ENCODE measurements at places on chromosomes 12 and 14. TPM values are rescaled to one million over a fixed set of nuclear protein-coding genes. Genes with fewer than 3 reads are reported as not detected.

LTB4R gene
- total RNA-seq = 9.6 TPM

TTC5 gene
- 10.5 TPM for total RNA-seq

- DNase-seq = peak; percentile 50
Observed at GRCh38 chr14:61997161-61997560, 234.9 kb downstream of the SNAPC1 start.

DNA sequence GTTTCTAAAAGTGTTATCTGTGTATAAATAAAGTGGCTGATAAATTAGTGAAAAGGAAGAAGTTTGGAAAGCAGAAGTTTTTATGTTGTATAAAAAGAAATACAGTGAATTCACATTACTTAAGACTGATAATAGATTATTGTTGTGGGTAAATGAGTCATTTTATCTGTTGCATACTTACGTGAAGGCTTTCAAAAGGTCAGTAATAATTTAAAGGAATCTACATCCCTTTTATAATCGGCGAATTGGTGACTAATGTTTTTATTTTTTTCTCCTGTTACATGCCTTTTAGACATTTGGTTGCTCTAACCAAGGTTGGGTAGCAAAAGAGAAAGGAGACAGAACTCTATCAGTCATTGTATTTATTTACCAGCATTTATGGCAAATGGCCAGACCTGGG is 155.9 kb downstream of the SLC41A2 start:
- DNase-seq = peak; percentile 18

- DNase-seq = no peak
Observed at GRCh38 chr14:32329690-32330285, 690 bp downstream of the AKAP6 start.

- no peak for DNase-seq
Observed at GRCh38 chr12:117100251-117100650, 1.0 kb upstream of the TESC start.

DNA sequence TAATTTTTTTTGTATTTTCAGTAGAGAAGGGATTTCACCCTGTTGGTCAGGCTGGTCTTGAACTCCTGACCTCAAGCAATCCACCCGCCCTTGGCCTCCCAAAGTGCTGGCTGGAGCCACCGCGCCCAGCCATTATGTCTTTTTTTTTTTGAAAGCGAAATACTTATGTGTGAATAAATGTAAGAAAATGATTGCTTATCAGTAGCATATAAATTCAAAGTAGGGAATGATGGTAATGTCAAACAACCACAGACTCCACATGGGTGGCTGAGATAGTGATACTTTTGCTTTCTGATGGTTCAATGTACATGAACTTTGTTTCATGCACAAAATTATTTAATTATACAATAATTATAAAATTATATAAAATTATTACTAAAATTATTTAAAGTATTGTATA is 75.8 kb downstream of the PAPLN start:
- DNase-seq = no peak

GRCh38 chr12:104622928-104623327 is 166.2 kb downstream of the CHST11 start:
- no peak for DNase-seq

GRCh38 chr12:3634348-3634747 is 118.6 kb downstream of the CRACR2A start:
- DNase-seq = no peak

DNA sequence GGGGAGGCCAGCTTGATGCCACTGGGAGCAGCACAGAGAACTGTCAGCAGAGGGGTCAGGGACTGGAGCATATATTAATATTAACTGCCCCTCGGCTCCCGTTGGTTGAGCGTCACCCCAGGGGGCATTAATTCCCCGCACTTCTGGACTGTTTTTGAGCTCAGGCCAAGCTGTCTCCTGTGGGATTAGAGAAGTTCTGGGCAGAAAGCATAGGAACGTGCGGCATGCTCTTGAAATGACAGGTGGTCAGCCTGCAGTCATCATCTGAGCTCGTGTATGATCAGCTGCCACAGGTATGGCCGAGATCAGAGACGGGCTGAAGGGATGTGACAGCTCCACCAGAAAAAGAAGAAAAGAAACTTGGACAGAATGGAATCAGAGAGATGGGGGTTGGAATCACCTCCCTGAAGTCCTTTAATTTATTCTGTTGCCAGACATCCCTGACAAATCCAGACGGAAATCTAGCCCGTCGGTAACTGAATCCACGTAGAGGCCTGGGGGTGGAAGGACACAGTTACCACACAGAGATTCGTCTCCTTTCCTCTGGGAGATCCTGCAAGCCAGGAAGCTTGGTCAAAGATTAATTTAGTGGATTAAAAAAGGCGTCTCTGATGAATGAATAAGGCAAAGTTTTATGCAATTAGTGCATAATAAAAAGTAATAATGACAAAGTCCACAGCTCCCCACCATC is 23.6 kb downstream of the NR1H4 start:
- DNase-seq = no peak

DNA sequence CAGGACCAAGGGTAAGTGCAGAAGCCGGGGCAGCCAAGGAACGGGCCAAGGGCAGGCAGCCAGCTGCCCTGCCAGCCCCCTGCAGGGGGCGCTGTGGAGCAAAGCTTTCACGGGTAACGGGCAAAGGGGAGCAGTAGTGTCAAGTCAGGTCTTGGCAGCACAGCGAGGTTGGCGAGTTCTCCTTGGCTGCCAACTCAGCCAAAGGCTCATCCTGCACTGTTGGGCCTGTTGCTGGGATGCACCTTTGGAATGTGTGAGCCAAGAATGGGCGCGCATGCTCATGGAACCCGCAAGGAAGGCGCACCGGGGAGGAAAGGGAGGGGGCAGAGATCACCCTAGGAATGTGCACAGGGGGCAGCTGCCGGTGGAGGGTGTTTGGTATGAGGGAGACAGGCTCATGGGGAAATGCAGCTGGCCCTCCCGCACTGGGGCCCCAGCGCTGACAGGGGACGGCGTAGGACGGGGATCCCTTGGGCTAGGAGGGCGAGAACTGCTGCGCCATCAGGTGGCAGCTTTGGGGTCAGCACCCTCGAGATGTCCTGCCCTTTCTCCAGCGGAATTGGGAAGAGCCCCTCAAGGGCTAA is 138.0 kb downstream of the ASCL4 start:
- peak; percentile 54 for DNase-seq

DNA sequence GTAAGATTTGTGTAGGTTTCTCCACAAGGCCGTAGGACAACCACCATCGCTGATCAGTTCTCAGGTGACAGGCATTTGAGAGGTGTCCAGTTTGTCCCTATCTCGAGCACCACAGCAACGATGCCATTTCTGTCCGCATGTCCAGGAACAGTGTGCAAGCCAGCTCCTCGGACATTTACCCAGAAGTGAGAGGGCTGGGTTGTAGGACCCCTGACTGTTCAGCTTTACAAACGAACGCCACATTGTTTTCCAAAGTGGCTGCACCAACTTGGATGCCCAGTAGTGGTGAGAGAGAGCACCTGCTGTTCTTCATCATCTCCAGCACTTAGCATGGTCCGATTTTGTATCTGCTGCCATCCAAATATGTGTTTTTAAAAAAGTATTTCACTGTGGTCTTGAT is 38.6 kb downstream of the CYP46A1 start:
- DNase-seq = no peak

GRCh38 chr12:121240062-121240420 is 30.1 kb downstream of the P2RX4 start:
- no peak for DNase-seq

- DNase-seq = peak; percentile 65
Observed at GRCh38 chr12:80352474-80352873, 91.6 kb upstream of the PTPRQ start.

DNA sequence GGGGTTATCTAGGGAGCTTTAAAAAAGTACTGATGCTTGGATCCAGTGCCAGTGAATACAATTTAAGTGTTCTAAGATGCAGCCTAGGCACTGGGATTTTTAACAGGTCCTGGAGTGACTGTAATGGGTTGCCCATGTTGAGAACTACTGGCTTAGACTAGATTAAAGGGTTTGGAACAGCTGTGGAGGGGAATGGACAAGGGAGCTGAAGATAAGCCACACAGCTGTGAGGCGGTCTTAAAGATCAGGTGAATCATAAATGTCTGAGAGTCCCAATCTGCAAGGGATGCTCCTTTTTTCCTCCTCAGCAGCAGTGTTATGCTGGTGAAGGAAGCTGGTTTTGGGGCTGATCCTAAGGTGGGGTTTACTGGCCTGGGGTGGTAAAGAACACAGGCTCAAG is 35.5 kb upstream of the FRMD6 start:
- no peak for DNase-seq

DNA sequence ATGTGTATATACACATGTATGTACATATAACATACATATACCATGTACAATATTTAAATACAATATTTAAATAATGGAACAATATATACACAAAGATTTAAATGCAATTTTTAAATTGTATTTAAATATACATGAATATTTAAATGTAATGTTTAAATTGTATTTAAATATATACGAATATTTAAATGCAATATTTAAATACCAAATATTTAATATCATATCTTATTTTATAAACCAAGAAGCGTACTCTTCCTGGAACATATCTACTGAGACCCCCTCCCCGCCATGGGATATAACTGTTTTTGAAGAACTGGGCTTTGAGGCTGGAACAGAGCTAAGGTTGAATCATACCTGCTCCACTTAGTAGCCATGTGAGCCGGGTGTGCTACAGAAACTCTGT is 29.8 kb upstream of the RIMBP2 start:
- DNase-seq = no peak

DNA sequence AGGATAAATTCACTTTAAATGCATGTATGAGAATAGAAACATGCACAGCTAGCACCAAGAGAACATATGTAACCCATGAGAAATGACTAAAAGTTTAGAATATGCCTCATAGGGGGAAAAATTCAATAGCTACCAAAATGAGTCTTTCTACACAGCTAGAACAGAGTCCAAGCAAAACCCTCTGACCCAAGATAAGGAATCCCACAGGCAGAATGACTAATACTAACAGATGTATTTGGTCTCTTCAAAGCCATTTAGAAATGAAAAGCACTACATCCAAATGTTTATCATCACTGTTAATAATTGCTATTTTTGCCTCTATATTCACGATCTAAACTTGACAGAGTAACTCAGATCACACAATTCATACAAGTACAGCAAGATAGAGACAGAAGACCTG is 44.0 kb downstream of the KICS2 start:
- peak; percentile 73 for DNase-seq

DNA sequence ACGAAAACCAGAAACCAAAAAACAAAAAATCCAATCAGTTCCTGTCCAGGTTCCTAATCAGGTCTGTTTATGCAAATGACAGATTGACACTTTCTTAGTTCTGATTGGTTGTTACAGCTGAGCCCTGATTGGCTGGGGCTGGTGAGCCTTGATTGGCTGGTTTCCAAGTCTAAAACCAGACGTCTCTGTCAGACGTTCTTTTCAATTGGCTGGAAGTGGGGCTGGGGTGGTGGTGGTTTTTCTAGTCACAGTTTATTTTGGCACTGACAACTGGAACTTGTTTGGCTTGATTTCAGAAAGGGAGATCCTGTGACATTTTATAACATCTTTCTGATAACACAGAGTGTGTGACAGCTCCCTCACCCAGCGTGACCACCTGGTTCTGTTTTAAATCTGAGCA is 36.1 kb upstream of the PRICKLE1 start:
- DNase-seq = no peak

DNA sequence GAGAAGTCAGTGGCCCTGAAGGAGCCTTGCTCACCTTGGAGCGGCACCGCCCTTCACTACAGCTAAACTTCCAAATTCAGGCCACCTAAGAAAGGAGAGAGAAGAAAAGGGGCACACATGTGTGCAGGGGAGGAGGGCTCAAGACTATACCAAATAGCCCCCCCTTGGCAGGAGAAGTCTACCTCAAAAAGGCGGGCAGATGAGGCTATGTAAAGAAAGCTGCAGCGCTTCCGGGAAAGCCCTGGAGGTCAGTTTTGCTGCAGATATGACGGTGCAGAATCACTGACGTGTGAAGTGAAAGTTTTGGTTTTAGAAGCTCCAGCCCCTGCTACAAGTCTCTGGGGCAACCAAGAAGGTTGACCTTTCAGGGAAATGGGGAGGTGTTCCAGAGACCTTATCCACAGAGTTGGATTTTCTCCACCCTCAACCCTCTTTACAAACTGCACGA is 48.2 kb upstream of the PNMA1 start:
- no peak for DNase-seq

GRCh38 chr12:122743895-122744525 is 8.6 kb upstream of the DENR start:
- no peak for DNase-seq

DNA sequence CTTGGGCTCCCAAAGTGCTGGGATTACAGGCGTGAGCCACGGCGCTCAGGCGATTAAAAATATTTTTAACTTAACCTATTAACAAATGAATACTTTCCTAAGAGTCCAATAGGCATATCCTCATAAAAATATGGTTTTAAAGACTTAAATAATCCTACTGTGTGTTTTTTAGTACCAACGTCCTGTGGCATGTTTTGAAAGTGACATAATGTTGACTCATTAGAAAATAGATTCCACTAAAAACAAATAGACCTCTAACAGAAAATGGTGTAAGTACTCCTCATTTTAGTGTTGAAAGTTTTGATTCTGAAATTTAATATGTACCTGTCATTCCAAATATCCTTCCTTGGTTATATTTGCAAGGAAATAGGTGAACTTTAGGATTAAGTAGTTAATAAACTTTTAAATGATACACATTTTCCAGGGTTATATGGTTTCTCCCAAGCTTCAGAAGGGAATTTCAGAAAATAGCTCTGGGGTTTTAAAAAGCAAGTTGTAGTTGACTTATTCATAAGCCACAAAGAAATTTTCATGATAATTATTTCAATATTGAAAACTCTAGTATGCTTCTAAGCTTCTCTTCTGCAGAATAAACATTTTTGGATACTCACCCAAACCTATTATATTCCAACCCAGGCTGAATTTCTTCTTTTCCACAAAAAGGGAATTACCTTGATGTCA is 12.1 kb upstream of the LUM start:
- peak; percentile 60 for DNase-seq

DNA sequence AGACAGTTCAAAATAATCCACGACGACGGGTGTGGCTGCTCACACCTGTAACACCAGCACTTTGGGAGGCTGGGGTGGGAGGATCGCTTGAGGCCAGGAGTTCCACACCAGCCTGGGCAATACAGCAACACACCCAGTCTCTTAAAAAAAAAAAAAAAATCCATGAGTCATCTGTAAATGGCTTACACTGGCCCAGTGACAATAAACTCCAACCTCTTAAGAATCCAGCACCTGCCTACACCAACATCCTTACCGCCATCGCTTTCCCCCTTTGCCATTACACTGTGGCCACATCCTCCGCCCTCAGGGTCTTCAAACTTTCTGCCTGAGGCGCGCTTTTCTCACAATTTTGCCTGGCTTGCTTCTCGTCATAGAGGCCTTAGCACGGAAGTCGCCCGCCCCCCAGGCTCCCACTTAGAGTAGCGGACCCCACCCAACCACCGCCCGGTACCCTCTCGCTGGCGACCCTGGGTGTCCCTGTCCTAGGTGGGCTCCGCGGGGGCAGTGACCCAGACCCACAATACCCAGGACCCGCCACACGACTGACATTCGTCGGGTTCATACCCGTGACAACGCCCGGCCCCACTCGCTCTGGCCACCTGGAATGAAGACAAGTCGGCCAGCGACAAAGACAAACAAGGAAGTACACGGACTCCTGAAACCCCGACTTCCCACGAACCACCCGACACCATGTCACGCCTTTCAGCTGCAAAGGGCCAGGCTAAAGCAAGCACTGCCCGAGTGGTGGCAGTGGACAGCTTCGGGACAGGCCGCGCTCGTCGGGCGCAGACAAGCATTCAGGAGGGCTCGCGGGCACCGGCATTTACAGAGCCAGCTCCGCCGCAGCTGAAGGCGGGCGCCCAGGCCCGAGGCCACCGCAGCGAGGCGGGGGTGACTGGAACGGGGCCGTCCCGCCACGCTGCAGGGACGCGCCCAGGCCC is 636 bp downstream of the GOLGA3 start:
- DNase-seq = peak; percentile 72

- no peak for DNase-seq
Observed at GRCh38 chr14:65872536-65872935, 460.0 kb downstream of the FUT8 start.
